Kasumi-1 (cell line): ENCODE measurements at places on chromosomes 4 and X.

- DNase-seq: no peak
These were observed 180.3 kb upstream of the TENM3 start for GRCh38 chr4:182062936-182063335.

- DNase-seq: no peak
These were observed at the start of gene STS for GRCh38 chrX:7147413-7147977. Gene STS, plus strand, starts transcription at chrX:7147712. Its CDS starts 105,488 bp downstream, at chrX:7253200.

DNA sequence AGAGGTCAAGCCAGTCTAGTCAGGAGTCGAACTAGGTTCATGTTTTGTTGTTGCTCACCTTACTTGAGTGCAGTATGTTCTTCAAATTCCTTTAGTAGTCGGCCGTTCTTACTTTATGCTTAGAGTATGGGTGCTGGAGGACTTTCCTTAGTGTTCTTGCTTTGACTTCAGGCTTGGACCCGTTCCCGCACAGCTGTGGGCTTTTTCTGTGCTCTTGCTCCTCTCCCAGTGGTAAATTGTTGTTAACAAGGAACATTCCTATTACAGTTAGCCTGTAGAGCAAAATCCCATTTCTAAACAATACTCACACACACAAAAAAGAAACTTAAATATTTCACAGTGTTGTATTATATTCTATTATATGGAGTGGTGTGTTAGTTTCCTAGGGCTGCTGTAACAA is 113.5 kb downstream of the RAP1GDS1 start:
- no peak for DNase-seq

- DNase-seq: no peak
These were observed 25.1 kb downstream of the DDX60 start for GRCh38 chr4:168293386-168293975.

- DNase-seq: no peak
These were observed 78.2 kb downstream of the UNC5C start for GRCh38 chr4:95470622-95471021.

GRCh38 chr4:156633847-156634246 is 337.8 kb downstream of the PDGFC start:
- no peak for DNase-seq

DNA sequence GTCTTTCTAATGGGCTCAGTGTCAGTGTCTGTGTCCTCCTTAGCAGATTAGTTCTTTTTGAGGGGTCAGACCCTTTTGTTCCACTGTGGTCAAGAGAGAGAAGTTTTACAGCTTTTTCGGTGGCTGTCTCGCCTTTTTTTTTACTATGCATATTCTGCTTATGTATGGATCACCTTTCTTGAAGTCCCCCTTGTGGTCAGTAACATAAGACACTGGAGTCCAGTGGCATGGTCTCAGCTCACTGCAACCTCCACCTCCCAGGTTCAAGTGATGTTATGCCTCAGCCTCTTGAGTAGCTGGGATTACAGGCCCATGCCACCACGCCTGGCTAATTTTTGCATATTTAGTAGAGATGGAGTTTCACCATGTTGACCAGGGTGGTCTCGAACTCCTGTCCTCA is 54.0 kb upstream of the PGRMC2 start:
- DNase-seq: no peak

- DNase-seq: no peak
These were observed 47.4 kb downstream of the ASIC5 start for GRCh38 chr4:155818639-155819038.

DNA sequence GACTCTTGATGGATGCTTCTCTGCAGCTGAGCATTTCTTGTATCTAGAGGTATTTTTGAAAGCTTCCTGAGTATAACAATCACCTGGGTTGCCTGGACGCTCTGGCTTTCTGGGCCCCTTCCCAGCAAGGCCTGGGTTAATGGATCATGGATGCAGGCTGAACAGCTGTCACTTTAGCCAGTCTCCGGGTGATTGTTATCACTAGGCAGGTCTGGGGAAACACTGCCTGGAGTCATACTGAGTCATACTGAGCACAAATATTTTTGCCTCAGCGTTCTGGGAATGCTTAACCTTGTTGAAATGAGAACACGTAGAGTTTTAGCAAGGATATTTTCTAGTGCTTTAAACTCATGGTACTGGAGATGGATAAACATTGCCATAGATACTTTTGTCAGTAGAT is 102.6 kb downstream of the PHEX start:
- DNase-seq: no peak

DNA sequence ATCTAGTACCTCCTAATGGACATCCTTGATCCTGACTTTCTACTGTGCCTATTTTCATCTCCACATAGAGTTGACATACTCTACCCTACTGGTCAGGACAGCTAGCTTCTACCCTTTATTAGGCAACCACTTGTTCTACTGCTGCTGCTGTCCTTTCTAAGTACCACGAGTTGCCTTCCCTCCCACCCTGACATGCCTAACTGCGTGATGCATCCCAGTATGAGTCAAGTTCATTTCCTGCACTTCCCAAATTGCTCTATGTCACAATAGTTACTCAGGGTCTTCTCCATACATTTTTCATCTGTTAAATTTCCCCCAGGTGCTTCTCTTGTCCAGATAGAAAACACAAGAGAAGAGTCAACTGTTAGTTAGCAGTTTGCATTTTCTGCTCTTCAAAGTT is 133.4 kb downstream of the TBC1D19 start:
- DNase-seq: no peak

GRCh38 chr4:40577588-40578253 is 51.9 kb downstream of the RBM47 start:
- DNase-seq: no peak

DNA sequence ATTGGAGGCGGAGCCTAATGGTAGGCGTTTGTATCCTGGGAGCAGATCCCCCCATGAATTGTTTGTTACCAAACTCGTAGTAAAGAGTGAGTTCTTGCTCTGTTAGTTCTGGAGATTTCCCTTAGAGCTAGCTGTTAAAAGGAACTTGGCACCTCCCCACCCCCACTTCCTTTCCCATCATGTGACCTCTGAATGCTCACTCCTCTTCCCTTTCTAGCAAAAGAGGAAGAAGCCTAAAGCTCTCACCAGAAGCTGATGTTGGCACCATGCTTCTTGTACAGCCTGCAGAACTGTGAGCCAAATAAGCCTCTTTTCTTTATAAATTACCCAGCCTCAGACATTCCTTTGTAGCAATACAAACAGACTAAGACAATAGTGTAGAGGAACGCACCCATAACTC is 13.8 kb upstream of the ATOH1 start:
- peak; percentile 88 for DNase-seq

DNA sequence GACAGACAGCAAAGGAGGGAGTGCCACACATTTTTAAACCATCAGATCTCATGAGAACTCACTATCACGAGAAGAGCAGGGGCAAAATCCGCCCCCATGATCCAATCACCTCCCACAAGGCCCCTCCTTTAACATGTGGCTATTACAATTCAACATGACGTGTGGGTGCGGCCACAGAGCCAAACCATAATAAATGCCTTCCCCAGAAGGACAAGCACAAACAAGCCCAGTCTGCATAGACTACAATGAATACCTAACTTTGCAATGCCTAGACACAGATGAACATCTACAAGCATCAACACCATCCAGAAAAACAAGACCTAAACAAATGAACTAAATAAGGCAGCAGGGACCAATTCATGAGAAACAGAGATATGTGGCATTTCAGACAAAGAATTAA is 12.3 kb downstream of the ETDA start:
- no peak for DNase-seq

DNA sequence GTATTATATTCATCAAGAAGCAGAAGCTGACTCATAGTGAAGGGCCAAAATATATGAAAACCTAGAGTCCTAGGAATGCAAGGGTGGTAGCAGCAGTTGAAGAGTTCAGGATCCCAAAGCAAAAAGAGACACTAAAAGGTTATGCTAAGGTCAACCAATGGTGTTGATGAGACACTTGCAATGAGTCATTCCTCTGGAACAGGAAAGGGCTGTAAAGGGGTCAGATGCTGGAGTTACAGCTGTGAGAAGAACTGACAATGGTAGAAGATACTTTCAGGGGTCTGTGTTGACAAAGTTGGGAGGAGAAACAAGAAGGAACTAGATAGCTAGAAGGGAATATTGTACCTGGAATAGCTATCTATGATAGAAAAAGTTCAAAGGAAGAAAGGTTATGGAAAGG is 47.5 kb downstream of the ZGRF1 start:
- DNase-seq: no peak

DNA sequence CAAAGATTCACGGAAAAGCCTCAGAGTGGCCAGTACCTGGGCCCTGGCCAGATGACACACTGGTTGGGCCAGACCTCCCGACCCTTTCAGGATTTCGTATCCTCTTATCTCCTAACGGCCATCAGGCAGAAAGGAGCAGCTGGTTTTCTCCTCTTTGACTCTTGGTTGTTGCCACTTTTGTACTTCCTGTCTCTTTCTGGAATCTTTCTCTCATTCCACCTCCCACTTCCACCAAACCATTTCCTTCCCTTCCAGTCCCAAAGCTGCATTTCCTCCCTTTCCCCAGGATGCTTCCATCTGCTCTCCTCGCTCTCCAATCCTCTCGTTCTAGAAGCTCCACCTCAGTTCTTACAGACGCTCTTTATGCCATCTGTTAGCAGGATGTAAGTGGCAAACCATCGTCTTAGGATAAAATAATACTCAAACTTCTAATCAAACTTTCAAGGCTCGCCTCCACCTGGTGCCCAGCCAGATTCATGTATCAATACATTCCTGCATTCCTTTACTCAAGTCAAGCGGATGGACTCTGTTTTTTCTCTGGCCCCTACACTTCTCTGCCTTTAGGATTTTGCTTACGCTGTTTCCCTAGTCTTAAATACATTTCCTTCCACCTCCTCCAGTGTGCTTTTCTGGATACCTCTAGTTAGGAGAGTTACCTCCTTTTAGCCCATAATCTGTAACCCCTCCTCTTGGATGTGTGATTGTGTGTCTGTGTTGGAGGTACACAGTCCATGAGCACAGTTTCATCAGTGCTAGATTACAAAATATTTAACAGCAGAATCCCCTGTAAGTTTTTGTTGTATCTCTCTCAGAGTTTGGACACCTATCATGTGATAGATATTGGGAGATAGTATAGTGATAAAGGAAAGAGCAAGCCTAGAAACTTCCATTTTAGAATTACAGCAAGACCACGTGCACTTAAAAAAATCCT is 70.4 kb downstream of the LDB2 start:
- no peak for DNase-seq

- DNase-seq: no peak
These were observed 1.9 kb upstream of the VEGFC start for GRCh38 chr4:176794651-176795050.

- DNase-seq: no peak
These were observed 11.8 kb downstream of the ZNF182 start for GRCh38 chrX:47992095-47992380.

GRCh38 chr4:137998666-137999429 is 243.3 kb downstream of the SLC7A11 start:
- no peak for DNase-seq

DNA sequence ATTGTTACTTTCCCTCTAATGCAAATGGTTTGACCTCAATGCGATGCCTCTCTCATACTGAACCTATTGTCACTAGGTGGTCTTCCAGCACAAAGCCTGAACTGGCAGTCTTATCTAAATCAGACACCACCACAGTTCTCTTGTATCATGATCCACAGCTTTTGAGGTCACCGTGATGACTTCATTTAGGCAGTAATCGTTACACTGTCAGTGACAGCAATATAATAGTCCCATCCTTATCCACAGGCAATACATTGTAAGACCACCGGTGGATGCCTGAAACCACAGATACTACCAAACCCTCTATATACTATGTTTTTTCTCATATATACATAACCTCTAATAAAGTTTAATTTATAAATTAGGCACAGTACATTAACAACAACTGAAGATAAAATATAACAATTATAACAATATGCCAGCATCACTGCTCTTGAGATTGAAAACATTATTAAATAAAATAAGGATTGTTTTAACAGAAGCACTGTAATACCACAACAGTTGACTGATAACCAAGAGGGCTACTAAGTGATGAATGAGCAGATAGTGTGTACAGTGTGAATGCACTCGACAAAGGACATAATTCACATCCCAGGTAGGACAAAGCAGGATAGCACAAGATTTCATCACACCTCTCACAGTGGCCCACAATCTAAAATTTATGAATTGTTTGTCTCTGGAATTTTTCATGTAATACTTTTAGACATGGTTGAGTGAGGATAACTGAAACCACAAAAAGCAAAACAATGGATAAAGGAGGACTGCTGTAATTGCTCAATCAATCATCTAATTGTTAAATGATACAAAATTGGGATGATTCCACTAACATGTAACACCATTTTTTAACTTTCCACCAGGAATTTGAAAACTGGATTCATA is 419.4 kb downstream of the CENPC start:
- no peak for DNase-seq

GRCh38 chr4:17427991-17428390 is 83.9 kb downstream of the QDPR start:
- DNase-seq: no peak

- DNase-seq: no peak
These were observed 71.3 kb upstream of the LDB2 start for GRCh38 chr4:16969696-16970135.

DNA sequence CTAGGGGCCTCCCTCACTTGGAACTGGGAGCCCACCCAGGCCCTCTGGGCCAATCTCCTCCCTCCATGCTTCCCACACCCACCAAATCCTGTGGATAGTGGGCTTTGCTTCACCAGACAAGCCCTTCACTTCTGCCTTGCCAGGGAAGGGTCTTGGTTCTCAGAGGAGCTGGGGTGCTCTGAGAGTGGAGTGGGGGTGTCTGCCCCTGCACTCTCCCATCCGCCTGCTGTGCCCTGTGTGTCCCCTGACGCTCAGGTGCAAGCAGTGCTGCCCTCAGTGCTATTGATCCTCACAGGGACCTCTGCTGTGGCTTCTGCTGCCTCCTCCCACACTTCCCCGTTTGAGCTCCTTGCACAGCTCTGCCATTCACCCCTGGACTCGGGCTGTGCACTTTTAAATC is 117.3 kb upstream of the NKX1-1 start:
- no peak for DNase-seq

DNA sequence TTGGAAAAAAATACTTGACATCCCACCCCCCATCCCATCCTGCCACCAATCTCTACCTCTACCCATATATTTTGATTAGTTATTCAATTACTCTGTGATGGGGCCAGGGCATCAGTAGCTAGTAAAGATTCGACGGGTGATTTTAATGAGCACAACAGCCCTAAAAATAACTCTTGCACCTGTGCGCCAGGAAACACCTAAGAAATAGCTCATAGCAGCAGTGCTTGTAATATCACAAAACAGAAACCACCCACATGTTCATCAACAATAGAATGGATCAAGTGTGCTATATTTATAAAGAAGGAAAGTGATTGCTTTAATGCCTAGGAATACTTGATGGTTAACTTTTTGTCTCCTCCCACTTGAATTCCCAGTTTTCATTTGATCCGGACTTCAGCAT is 225.6 kb upstream of the LCORL start:
- DNase-seq: no peak

GRCh38 chrX:153590961-153591956 is 7.7 kb downstream of the CCNQ start:
- no peak for DNase-seq

GRCh38 chr4:123896446-123897071 is 500.0 kb downstream of the SPRY1 start:
- DNase-seq: no peak
